LoVo (cell line): ENCODE measurements at places on chromosomes 6 and 20.

DNA sequence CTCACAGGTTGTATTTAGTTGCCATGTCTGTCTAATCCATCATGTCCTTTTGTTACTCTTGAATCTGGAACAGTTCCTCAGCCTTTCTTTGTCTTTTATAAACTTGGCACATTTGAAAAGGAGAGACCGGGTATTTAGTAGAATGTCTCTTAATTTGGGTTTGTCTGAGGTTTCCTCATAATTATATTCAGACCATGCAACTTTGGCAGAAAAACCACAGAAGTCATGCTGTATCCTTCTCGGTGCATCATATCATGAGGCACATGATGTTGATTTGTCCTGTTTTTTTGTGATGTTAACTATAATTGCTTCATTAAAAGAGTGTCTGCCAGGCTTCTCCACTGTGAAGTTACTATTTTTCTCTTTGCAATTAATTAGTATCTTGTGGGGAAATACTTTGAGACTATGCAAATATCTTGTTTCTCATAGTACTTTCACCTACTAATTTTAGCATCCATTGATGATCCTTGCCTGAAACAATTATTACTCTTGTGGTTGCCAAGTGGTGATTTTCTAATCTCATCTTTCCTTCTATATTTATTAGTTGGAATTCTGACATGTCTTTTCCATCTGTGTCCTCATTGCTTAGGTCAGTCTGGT, 837.3 kb downstream of the DHX35 start:
- DNase-seq: no peak

DNA sequence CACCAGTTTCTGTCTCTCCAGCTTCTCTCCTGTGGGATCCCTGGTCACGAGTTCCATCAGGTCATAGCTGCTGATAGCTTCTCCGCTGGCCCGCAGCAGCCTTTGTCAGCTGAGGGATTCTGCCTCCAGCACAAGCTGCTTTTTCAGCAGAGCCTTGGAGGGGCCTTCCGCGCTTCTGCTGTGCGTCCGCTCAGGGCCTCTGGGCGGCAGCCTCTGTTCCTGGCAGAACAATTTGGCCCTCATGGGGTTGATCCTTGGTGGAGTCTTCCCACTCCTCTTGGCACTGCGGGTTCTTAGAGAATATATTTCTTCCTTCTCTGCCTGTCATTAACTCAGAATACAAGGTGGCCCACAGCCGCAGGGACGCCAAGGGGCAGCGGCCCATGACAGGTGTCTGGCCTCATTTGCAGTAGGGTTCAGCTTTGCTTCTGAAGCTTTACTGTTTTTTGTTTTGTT, 158.8 kb downstream of the DTNBP1 start:
- no peak for DNase-seq

GRCh38 chr20:44601801-44602204, 19.4 kb downstream of the PKIG start:
- no peak for DNase-seq

DNA sequence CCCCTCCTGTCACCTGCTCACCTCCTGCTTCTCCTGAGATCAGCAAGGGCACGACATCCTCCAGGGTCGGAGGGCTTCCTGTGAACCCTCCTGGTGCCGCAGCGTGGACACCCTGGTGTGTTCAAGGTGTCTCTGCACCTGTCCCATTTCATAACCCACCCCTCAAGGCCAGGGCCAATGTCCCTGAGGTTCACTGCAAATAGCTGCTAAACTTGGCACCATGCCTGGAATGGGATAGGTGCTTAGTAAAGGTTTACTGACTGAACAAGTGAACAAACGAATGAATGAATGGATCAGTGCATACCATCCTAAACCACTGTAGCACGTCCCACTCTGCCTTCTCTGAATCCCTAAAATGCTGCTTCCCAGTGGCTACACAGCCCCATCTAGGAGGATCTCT, 35.0 kb downstream of the SIRPA start:
- DNase-seq: no peak

DNA sequence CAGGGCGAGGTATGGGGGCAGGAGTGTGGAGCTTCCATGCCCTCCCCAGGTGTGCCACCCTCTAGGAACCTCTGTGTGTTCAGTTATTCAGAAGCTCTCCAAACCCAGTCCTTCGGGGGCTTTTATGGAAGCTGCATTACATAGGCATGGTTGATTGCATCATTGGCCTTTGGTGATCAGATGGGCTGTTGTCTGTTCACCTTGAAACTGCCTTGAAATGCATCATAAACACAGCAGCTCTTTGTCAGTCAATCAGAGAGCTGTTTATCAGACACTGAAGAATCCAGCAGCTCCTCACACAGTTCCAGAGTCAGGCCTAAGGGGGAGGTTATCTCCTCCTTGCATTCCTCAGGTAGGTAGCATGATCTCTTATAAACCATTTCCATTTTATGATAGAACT, 62.4 kb downstream of the E2F3 start:
- DNase-seq: no peak

- peak; percentile 10 for DNase-seq
These were observed at the start of gene PPP1R18 for GRCh38 chr6:30686009-30686907. Gene PPP1R18, minus strand, starts transcription at chr6:30686645. Its CDS starts 627 bp downstream, at chr6:30686018.
